Brain microvascular endothelial cell (primary cell): ENCODE measurements at places on chromosomes 3 and 15.

DNA sequence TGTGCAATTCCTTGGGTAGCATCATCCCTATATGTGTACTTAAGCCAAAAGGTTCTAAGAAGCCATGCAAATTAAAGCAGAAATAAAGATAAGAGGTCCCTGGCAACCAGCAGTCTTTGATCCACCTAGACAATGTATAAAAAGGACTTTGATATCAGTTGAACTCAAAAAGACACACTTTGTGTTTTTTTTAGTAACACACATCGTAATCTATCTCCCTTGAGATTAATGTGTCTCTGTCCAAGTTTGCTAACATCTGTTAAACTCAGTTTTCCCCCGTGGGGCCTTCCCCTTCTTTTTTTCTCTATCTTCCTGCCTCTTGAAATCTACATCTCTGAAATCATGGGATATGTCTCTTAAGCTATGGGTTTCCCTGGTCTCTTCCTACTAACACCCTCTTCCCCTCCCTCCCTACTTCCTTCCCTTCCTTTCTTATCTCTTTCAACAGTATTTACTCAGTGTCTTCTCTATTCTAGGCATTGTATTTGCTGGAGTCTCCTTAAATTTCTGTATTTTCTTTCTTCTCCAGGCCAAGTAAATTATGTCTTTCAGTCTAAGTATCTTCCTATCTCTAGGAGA lies 27.7 kb downstream of the ALDH1A2 start:
- no peak for DNase-seq

DNA sequence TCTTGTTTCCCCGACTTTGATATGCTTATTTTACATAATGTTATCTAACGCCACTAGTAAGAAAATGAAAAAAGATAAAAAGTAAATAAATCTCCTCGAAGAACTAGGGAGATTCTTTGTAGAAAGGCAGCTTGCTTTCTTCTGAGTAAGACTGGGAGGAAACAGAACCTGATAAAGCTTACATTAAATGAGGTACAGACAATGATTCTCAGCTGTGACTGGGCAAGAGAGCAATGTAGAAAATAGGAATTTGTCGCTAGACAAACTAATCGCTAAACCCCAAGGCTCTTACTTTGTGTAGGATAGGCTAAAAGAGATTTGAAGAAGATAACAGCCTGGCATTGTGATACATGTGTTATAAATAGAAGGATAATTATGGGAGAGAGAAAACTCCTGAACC lies 919.0 kb upstream of the ALCAM start:
- DNase-seq, result no peak

DNA sequence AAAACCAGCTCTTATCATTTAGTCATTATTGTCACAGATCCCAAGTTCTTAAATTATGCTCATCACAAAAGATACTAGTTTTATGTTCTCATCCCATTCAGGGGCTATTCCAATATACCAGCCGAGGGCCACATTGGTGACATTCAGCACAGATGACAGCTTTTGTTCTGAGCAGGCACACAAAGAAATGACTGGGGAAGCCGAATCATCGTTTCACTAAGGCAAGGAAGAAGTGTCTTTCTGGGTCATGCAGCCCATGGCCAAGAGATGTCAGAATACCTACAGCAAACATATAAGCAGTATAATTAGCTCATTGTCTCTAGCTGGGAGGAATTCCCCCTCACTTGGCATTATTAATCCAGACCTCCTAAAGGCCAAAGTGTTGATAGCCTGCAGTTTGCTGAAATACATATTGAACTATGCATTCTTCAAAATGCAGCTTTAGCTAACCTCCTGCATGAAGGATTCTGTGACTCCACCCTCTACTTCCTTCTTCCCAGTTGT lies 100.2 kb downstream of the CNTN4 start:
- no peak for DNase-seq

GRCh38 chr15:77335298-77335697 lies 84.6 kb downstream of the PEAK1 start:
- DNase-seq, result peak; percentile 66

GRCh38 chr3:9749645-9750555 lies at the start of gene OGG1:
Gene OGG1, plus strand, starts transcription at chr3:9749952. Its CDS starts 335 bp downstream, at chr3:9750287.
- peak; percentile 98 for DNase-seq

DNA sequence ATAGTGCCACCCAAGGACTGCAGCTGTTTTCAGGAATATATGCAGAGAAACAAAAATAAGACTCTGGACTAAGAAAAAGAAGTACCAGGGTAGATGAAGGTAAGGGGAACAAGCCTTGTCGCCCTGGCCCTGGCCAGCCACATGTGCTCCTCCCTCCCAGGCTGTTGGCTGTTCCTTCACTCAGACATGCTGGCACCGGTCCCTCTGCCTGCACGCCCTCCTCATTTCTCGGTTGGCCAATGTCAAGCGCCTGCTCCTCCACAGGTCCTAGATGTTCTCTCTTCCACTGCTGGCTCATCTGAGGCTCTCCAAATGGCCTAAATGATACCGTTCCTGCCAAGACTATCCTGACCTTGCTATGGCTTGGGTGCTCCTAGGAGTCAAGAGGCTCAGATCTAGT lies 288.4 kb upstream of the LYSMD4 start:
- DNase-seq, result no peak

DNA sequence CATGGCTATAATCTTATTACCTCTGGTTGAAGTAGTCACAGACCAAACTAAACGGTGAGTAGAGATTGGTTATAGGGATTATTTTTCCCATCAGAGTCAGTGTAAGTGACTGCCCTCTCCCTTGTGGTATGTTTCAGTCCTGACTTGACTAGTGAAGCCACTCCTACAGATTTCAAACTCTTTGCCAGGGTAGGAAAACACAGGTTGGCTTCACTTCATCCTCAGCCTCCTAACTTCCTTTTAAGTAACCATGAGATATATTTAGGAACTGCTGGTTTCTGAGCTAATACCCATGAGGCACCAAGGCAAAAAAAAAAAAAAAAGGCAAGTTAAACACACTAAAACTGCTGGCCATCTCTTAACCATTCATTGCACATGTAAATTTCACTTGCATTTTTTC lies 349.2 kb upstream of the MCTP2 start:
- no peak for DNase-seq

DNA sequence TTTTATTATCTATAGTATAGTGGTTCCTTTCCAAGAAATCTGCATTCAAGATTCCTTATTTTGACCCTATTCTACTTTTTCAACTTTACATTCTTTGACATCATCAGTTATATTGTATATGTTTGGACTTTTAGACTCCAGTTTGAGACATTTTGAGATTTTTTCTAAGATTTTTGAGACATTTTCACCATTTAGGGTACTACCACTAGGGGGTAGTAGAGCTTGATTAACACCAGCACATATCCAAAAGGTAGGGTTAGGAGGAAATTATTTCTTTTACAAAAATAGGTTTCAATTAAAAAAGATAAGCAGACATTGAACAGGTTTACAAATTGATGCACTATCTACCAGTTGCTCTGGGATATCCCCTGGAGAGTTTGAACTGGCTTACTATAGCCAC lies 262.5 kb downstream of the SCAPER start:
- no peak for DNase-seq

DNA sequence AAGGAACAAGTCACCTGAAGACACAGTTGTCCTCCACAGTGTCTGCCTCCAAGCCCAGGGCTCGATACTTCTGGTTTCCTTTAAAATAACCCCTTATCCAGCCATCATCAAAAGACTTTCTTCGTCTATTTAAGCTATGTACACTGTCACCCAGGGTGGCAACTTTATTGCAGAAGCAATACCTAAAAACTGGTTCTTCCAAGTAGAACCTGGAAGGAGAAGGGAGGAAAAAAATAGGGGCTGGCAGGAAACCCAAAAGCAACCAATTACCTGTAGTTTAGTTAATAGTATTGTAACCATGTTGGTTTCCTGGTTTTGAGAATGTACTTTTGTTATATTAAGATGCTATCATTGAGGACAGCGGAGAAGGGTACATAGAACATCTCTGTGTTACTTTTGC lies 33.7 kb downstream of the ITGB5 start:
- DNase-seq, result no peak

GRCh38 chr3:132456136-132456535 lies 38.8 kb downstream of the DNAJC13 start:
- no peak for DNase-seq

- DNase-seq, result no peak
These were observed 286.6 kb downstream of the ZBTB20 start for GRCh38 chr3:114860531-114860930.

DNA sequence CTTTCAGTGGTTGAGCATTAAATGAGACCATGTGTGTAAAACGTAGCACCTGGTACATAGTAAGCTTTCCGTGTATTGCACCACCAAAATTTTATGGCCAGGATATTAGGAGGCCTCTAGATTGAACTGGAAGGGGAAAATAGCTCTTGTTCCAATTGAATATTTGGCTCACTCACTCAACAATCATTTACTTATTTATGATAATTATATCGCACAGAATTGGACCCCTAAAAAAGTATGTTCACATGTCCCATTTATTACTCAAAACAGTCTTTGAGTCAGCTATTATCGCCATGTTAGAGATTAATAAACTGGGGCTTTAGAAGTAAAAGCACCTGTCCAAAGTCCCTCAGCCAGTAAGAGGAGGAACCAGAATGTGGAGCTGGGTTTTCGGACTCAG lies 5.1 kb upstream of the TTLL3 start:
- DNase-seq, result no peak

DNA sequence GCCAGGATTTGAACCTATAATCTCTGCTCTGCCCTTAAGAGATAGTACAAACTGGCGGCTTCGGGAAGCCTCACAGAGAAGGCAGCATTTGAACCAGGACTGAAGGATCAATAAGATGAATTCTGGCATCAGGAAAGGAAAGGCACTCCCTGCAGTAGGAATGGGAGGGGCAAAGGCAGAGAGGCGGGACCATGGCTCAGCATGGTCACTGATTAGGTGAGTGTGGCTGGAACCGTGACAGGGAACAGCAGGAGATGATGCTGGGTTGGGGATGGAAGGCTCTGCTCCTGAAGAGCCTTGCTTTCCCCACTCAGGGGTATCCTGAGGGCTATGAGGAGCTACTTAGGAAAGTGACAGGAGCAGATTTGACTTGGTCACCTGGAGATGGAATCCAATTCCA lies 158.5 kb downstream of the FEZF2 start:
- DNase-seq, result no peak

- DNase-seq, result no peak
These were observed 19.3 kb upstream of the TMEM42 start for GRCh38 chr3:44842376-44842775.

GRCh38 chr15:52287114-52287513 lies 8.5 kb downstream of the MYO5C start:
- DNase-seq, result no peak

- no peak for DNase-seq
These were observed 15.4 kb downstream of the EDC3 start for GRCh38 chr15:74680456-74680855.

DNA sequence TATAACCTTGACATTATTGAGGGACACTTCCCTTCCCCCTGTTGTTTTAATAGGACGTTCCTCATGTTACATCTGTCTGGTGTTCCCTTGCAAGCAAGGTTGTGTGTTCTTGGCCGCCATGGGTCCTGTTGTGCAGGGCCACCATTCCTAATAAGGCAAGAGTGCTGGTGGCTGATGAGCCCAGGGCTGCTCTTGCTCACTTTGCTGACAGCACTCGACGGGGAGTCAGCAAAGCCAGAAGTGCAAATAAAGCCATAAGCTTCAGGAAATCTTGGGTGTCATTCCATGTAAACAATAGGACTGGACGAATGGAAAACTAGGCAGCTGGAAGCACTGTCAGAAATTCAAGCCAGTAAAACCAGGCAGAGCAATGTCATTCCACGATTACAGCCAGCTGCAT lies 75.8 kb downstream of the SQOR start:
- no peak for DNase-seq

DNA sequence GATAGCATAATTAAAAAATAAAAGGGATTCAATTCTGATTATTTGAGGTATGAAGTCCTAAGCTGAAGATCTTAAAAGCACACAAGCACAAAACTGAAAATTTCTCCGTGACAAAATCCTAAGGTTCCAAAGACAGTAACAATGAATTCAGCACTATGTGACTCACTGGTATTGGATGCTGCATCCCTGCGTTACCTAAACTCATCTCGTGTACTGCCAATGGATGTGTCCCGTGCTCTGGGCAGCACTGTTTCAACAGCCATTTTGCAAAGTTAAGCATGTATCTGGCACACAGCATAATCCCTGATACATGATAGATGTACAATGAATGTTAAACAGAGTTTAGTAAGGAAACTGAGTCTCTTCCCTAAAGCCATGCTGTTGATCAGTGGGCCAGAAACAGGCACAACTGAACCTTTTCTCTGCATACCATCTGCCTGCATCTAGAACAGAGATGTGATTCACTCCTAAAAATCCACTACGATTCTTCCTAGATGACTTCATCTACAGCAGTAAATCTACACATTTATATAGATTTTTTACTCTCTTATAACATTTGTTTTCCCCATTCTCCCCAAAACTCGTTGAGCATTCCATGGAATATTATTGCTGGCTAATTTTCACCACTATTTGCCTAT lies 14.3 kb downstream of the SUCLG2 start:
- DNase-seq, result peak; percentile 20

DNA sequence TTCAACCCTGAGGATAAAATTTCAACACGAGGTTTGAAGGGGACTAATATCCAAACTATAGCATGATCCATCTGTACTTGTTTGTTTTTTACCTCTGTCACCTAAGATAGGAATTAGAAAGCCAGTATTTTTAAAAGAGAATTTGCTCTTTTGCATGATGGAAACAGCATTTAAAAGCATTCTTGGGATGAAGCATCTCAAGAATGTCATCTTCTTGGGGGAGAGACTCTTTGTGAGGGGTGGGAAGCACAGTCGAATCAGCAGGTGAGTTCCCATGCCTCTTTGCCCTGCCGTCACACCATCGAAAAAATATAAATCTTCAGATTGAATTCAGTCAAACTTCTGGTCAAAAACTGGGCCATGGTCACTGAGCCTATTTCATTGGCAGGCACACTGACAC lies 55.3 kb upstream of the BCHE start:
- no peak for DNase-seq

- DNase-seq, result no peak
These were observed 29.4 kb downstream of the PLAAT1 start for GRCh38 chr3:193270451-193270850.

- no peak for DNase-seq
These were observed 163.1 kb downstream of the MYRIP start for GRCh38 chr3:39972508-39972907.

- DNase-seq, result no peak
These were observed 376.1 kb downstream of the ZIC4 start for GRCh38 chr3:147030274-147030673.

DNA sequence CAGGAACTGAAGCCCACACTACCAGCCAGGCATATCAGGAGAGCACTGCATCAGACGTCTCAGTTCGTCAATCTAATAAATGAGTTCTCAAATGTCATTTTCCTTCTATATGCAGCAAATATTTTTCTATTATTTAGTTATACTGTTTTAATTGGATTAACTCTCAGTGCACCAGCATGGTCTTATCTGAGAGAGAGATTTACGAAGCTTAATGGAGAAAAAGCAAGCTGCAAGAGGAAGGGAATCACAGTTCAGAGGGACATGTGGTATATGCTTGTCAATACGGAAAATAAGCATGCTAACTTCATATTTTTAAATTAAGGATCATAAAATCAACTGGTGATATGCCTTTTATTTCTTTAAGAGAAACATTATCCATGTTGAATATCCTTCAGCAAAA lies 213.1 kb upstream of the NECTIN3 start:
- DNase-seq, result no peak

- peak; percentile 92 for DNase-seq
These were observed 2.6 kb downstream of the CD276 start for GRCh38 chr15:73686781-73687256.

GRCh38 chr3:134892761-134893160 lies 97.7 kb downstream of the EPHB1 start:
- DNase-seq, result no peak

- DNase-seq, result peak; percentile 53
These were observed 34.8 kb upstream of the RAB6B start for GRCh38 chr3:133930341-133930933.

GRCh38 chr3:190701096-190701532 lies 161.4 kb downstream of the GMNC start:
- DNase-seq, result peak; percentile 52
